ENCODE measurements at places on chromosomes 13 and 19.

DNA sequence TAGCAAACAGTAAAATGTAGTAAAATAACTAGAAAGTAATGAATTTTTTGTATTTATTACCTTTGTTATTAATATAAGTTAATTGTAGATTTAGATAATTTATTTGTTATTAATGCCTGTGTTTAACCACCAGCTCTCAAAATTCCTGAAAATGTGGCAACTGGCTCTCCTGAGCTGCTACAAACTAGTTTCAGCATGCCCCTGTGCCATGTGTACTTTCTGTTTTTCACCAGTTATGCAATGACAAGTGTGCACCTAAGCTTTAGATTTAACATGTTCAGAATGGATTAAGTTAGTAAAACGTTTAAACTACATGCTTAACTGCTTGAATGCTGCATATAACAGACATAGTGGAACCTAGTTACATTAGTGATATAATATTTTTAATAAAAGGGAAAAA, 88.1 kb downstream of the POSTN start:
- DNase-seq, result no peak

DNA sequence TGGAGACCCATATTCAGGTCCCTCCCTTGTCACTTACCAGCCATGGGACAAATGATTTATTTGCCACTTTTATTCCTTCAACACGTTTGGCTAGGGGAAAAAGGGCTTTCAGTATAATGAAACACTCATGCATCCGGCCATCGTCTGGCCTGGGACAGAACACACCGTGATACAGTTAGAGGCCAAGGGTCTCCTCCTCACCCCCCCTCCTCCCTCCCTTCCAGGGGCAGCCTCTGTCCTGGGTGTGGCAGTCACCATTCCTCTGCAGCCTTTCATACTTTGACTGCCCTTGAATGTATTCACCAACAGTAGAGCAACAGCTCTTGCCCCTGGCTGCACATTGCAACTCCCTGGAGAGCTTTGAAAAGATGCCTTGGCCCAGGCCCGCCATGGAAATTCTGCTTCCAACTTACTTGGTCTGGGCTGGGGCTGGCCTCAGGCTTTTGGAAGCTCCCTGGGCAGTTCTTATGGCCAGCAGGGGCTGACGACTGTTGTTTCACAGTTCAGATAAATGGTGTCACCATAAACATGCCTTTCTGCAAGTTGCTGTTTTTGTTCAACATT, 3.0 kb downstream of the PAK4 start:
- no peak for DNase-seq

GRCh38 chr19:3359015-3359918, 7.1 kb upstream of the NFIC start:
- DNase-seq, result peak; percentile 54

DNA sequence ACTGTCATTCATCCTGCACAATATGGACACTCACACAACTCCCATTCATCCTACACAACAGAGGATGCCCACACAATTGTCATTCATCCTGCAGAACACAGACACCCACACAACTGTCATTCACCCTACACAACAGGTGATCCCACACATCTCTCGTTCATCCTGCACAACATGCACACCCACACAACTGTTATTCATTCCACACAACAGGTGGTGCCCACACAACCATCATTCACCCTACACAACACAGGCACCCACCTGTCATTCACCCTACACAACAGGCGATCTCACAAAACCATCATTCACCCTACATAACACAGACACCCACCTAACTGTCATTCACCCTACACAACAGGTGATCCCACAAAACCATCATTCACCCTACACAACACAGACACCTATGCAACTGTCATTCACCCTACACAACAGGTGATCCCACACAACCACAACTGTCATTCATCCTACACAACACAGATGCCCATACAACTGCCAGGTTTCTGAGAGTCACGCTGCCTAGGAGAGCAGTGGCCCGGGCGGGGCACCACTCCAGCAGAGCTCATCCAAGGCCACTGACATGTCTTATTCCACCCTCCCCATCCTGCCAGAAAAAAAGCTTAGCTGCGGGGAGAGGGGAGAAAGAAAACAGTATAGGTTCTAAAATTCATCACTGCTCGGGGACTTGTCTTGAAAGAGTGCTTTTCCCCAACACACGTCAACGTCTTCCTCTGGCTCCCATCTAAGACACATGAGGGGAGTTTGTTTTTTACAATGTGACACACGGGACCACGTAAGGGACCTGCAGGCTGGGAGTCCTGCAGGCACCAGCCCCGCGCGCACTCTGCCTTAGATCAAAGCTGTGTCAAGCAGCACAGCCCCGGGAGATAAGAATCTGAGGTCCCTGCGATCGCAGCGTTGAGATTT, 44.0 kb downstream of the KLF2 start:
- DNase-seq, result no peak

- DNase-seq, result no peak
Measured at GRCh38 chr19:38455031-38455430, 21.5 kb downstream of the RYR1 start.

All from activated CD4-positive, alpha-beta T cell treated with anti-CD3 and anti-CD28 coated beads for 24 hours (primary cell).